Activated CD4-positive, alpha-beta T cell treated with anti-CD3 and anti-CD28 coated beads for 36 hours (primary cell): ENCODE measurements at places on chromosomes 13 and 19. TPM values are rescaled to one million over a fixed set of nuclear protein-coding genes. Genes with fewer than 3 reads are reported as not detected.

The ADAMTS10 gene
- 4.5 TPM for total RNA-seq

The FEM1A gene
- total RNA-seq = 9.2 TPM

The ARL11 gene
- total RNA-seq = 0.85 TPM

The S1PR2 gene
- 9.0 TPM for total RNA-seq

The CCL25 gene
- 0.26 TPM for total RNA-seq

The ERICH6B gene
- total RNA-seq = not detected

The FXYD1 gene
- 1.9 TPM for total RNA-seq

The CPAMD8 gene
- 0.11 TPM for total RNA-seq

The ZNF69 gene
- 2.5 TPM for total RNA-seq

The SLC7A1 gene
- total RNA-seq = 126 TPM

The SULT2A1 gene
- total RNA-seq = not detected

The C13orf42 gene
- total RNA-seq = not detected

The FPR1 gene
- total RNA-seq = not detected

The NFIX gene
- total RNA-seq = 4.8 TPM

The ZNF729 gene
- not detected for total RNA-seq

The FREM2 gene
- not detected for total RNA-seq

The PCDH20 gene
- not detected for total RNA-seq

The LRRC63 gene
- 0.67 TPM for total RNA-seq

The ATP8A2 gene
- 0.39 TPM for total RNA-seq

The TRPM4 gene
- total RNA-seq = 1.9 TPM

The SSBP4 gene
- 71.7 TPM for total RNA-seq

The NDUFA7 gene
- total RNA-seq = 90.9 TPM

The CALR3 gene
- not detected for total RNA-seq

The EFNB2 gene
- total RNA-seq = 0.14 TPM

The PNMA8A gene
- total RNA-seq = not detected

The LILRB5 gene
- not detected for total RNA-seq

The CRB3 gene
- 1.2 TPM for total RNA-seq

The SLC46A3 gene
- 2.8 TPM for total RNA-seq

The MEDAG gene
- not detected for total RNA-seq

The RDH8 gene
- total RNA-seq = not detected

The ZNF71 gene
- total RNA-seq = 4.4 TPM

The ZFP14 gene
- 1.4 TPM for total RNA-seq
